ENCODE measurements at places on chromosomes 6 and 20.

DNA sequence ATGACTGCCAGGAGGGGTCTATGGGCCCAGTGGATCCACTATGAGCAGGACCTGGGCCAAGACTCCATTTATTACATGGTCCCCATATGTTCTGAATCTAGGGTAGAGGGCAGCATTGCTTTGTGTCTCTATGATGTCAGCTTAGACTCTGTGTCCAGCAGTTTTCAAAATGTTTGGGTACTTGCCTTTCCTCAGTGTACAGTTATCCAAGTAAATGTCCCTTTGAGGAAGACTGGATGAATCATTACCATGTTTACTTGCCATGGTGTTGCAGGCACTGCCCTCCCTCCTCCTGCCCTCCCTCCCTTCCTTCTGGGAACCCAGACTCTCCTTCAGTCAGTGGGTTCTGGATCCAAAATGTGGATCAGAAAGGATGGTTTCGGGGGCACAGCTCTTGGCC lies 108.6 kb downstream of the NRN1 start:
- no peak for DNase-seq

DNA sequence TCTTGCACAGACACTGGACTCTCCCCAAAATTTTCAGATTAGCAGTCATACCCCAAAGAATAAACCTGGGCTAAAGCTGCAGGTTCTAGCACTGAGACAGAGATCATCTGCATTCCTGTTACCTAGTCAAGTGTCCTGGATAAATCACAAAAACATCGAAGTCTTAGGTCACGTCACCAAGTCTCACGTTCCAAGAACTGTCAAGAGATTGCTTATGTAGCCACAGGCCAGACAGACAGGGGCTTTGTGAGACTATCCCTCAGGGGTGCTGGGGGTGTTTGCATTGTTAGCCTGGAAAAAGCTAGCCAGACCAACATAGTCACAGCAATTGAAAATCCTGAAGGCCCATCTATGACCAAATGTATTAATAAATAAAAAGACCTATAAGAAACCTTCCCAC lies 243.1 kb upstream of the PREP start:
- no peak for DNase-seq

- DNase-seq: no peak
Observed at GRCh38 chr6:53987522-53987888, 123.7 kb upstream of the MLIP start.

GRCh38 chr6:156826290-156826955 lies 49.2 kb downstream of the ARID1B start:
- DNase-seq: no peak

DNA sequence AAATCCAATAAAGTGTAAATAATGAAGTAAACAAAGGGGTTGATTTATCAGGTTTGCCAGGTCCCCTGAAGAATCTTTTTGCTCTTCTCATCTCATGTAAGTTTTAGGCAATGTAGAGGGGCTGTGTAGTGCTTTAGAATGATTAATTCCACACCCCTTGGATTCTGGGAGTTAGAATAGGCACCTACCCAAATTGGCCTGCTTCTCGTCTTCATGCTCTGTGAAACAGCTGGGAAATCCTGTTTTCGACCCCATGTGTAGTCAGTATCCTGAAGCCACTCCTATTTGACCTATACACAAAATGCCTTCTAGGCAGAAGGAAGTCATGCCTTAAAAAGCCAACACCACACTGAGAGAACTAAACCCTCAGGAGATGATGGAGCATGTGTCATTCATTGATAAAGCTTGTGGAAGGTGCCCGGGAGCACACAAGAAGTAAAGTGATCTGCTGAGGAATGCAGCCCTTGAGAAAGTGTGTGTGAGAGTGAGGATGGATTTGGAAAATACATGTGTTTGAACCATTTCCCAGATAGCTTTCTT lies 170.9 kb downstream of the KLHL32 start:
- no peak for DNase-seq

GRCh38 chr6:108544606-108545005 lies 16.1 kb upstream of the FOXO3 start:
- no peak for DNase-seq

GRCh38 chr6:82205930-82206392 lies 41.6 kb downstream of the IBTK start:
- DNase-seq: no peak

All from stimulated activated CD4-positive, alpha-beta T cell treated with anti-CD3 and anti-CD28 coated beads, Interleukin-2, amount 100 ng/mL, for 24 hours (primary cell).